ENCODE measurements at places on chromosomes 12 and 14.

DNA sequence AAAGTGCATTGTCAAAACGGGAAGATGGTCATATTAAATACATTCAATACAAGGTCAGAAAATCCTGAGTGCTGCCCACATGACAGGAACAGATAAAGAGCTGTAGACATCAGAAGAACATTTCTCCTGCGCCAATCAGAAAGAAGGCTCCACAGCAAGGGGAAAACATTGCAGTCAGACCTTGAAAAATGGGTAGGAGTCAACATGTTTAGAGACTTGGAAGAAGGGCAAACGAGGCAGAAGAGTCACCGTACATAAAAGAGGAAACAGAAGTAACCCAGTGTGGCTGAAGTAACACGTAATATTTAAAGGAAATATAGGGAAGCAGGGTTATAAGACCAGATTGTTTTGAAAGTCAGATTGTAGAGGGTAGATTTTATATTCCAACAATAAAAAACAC, 11.9 kb downstream of the SPPL3 start:
- H3K27ac ChIP-seq = no peak overlapping the region
- H3K36me3 ChIP-seq = peaks cover 7% of the 10 kb centered on the region
- no peak for DNase-seq
- no peaks in the 10 kb centered on the region for H3K27me3 ChIP-seq

DNA sequence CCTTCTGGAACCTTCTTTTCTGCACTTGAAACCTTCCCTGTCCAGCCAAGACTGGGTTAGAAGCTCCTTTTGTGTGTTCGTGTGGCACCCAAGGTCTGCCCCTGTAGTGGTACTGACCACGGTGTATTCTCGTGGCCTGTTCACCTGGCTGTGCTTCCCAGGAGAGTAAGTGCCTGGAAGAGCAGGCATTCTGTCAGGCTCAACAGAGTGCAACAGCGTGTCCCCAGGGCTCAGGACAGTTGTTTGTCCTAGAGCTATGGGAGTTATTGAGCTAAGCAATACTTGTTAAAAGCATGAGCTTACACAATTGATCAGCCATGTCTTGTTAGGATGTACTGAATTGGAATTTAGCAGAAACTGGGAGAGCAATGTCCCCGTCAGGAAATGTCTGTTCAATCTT, 12.9 kb upstream of the SLC38A2 start:
- H3K27me3 ChIP-seq = no peaks in the 10 kb centered on the region
- H3K4me3 ChIP-seq = no peak overlapping the region
- H3K27ac ChIP-seq = no peak overlapping the region
- peaks cover 26% of the 10 kb centered on the region for H3K4me1 ChIP-seq

- no peaks in the 10 kb centered on the region for H3K36me3 ChIP-seq
- H3K27me3 ChIP-seq = no peaks in the 10 kb centered on the region
- H3K27ac ChIP-seq = no peak overlapping the region
- H3K4me3 ChIP-seq = no peak overlapping the region
- H3K4me1 ChIP-seq = no peaks in the 10 kb centered on the region
Observed at GRCh38 chr12:85089792-85090191, 53.6 kb downstream of the LRRIQ1 start.

- H3K4me1 ChIP-seq = no peaks in the 10 kb centered on the region
- H3K4me3 ChIP-seq = no peak overlapping the region
- peaks cover 5% of the 10 kb centered on the region for H3K27me3 ChIP-seq
- DNase-seq = no peak
Observed at GRCh38 chr12:71475280-71475679, 35.7 kb downstream of the LGR5 start.

DNA sequence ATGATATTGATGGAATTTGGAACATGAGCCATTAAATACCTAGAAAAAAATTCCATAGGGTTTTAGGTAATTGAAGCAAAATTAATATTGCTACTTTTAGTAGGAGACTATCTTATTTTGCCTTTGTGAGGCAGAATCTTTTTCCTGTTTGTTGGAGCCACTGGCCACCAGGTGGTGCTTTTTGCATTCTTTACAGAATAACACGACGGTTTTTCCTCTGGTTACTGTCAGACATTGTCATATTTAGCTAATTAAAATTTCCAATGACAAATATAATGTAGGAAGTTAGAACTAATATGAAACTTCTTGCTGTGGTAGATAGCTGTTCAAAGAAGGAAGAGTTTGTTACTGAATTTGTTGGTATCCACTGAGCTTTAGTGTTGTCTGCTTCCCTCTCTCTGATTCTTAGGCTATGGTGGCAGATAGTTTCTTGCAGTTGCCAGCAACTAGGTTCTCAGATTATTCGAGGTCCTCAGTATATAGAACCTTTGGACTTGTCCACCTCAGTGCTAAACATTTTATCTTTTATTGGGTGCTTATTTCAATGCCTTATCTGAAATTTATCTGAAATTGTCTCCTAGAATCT, 25.7 kb downstream of the RAB21 start:
- peaks cover 55% of the 10 kb centered on the region for H3K36me3 ChIP-seq
- peak; percentile 52 for DNase-seq
- H3K27ac ChIP-seq = peak overlapping the region; percentile 34
- no peaks in the 10 kb centered on the region for H3K4me1 ChIP-seq
- no peaks in the 10 kb centered on the region for H3K27me3 ChIP-seq

- peak overlapping the region; percentile 97 for H3K4me3 ChIP-seq
- peaks cover 20% of the 10 kb centered on the region for H3K4me1 ChIP-seq
- peaks cover 4% of the 10 kb centered on the region for H3K36me3 ChIP-seq
- peak overlapping the region; percentile 86 for H3K27ac ChIP-seq
- peak; percentile 57 for DNase-seq
Observed at GRCh38 chr12:109053382-109054123, 1.2 kb downstream of the USP30 start.

DNA sequence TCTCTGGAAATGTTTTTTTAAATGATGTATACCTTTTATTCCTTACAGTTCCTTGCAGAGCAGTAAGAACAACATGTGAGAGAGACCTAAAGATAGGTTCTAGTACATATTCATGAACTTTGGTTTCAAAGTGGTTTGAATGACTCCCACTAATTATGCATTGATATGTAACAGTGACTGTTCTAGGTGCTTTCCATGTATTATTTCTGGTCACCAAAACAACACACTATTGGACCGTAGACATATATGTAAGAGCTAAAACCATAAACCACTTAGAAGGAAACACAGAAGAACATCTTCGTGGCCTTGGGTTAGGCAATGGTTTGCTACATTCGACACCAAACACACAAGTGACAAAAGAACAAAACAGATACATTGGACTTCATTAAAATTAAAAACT, 37.9 kb downstream of the SOX5 start:
- no peak overlapping the region for H3K27ac ChIP-seq
- H3K27me3 ChIP-seq = no peaks in the 10 kb centered on the region
- no peak for DNase-seq
- no peak overlapping the region for H3K4me3 ChIP-seq
- H3K36me3 ChIP-seq = no peaks in the 10 kb centered on the region

GRCh38 chr12:107533218-107533617, 152.4 kb upstream of the PWP1 start:
- H3K4me3 ChIP-seq = no peak overlapping the region
- no peaks in the 10 kb centered on the region for H3K27me3 ChIP-seq
- no peak for DNase-seq
- H3K36me3 ChIP-seq = no peaks in the 10 kb centered on the region
- no peaks in the 10 kb centered on the region for H3K4me1 ChIP-seq

DNA sequence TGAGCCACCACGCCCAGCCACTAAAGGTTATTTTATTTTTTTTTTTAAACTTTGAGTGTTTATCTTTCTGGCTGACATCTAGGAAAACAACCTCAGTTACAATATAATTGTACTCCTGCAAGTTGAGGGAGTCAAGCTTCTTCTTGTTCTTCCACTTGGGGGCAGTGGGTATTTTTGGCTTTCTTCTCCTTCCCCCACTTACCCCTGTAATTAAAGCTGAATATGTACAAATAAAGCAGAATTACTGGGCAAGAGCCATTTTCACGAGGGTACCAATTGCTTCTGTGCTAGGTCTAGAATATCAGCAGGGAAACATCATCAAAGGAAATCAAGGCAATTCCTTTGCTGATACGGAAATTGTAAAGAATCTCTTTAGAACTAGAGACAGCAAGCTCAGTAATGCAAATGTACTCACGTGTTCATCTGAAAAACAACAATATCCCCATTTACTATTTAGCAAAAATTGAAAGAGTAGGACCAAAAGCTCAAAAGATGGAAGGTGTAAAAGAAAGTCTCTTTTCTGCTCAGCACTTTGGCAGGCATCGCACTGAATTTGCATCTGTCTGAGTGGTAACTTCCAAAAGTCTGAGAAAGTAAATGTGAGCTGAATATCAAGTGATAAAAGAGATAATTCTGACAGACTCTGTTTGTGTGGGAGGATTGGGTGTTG, 72.8 kb downstream of the TAOK3 start:
- no peak overlapping the region for H3K27ac ChIP-seq
- no peak for DNase-seq
- H3K27me3 ChIP-seq = no peaks in the 10 kb centered on the region
- no peaks in the 10 kb centered on the region for H3K36me3 ChIP-seq
- no peak overlapping the region for H3K4me3 ChIP-seq
- peaks cover 9% of the 10 kb centered on the region for H3K4me1 ChIP-seq

- no peak for DNase-seq
- no peak overlapping the region for H3K27ac ChIP-seq
- no peaks in the 10 kb centered on the region for H3K4me1 ChIP-seq
- H3K27me3 ChIP-seq = no peaks in the 10 kb centered on the region
- no peak overlapping the region for H3K4me3 ChIP-seq
- H3K36me3 ChIP-seq = no peaks in the 10 kb centered on the region
Observed at GRCh38 chr14:88729159-88729558, 63.6 kb downstream of the EML5 start.

DNA sequence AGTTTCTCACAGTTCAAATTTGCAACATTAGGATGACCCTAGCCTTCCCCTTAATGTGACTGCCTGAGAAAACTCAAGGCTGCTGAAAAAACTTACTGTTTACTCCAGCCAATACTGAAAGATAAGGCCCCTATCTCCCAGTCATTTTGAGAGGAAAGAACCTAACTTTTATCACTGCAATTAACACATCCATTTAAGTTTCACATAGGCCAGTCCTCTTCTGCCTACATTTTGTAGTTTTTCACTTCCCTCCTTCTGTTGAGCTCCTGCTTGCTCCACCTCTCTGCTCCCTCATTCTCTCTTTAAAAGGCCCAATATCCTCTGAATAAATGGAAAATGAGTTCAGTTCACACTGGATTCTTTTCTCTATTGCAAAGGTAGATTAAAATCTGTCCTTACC, 1996.2 kb upstream of the FLRT2 start:
- H3K4me1 ChIP-seq = no peaks in the 10 kb centered on the region
- no peaks in the 10 kb centered on the region for H3K27me3 ChIP-seq
- no peaks in the 10 kb centered on the region for H3K36me3 ChIP-seq
- no peak overlapping the region for H3K27ac ChIP-seq
- DNase-seq = no peak
- no peak overlapping the region for H3K4me3 ChIP-seq

DNA sequence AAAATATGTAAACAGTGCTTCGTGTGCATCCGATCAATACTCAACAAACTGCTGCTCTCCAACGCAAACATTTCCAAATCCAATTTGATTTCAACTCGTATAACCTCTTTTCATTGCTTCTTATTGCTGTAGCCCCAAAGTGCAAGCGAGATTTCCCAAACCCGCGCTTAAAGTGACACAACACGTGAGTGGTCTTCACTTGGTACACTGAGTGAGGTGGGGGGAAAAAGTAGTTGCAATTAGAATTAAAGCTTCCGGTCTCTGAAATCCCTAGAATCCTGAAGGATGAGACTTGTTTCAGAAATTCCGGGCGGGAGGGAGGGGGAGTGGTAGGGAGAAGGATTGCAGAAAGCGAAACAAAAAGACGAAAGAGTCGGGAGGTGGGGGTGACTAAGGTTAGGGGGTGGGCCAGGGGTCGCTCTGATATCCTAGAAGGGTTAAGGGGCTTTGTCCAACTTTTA, 387.5 kb downstream of the BCAT1 start:
- H3K27me3 ChIP-seq = peaks cover 23% of the 10 kb centered on the region
- no peak for DNase-seq
- peak overlapping the region; percentile 38 for H3K4me3 ChIP-seq
- H3K27ac ChIP-seq = no peak overlapping the region
- H3K4me1 ChIP-seq = peaks cover 6% of the 10 kb centered on the region

DNA sequence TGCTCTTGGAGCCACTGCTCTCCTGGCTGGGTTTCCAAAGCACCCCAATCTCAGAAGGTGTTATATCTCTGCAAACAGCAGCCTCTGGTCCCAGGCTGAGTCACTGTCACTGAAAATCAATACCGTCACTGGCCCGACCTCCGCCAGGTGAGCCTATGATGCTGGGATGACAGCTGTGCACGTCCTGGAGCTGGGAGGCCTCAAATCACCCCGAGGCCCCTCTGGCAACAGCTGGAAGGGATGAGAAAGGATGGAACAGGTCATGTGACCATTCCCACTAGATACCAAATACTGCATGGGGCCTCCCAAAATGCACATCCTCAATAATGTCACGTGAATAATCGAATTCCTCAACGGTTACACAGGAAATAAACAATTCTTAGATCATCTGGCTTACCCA, 190.8 kb downstream of the TTC7B start:
- DNase-seq = no peak
- no peaks in the 10 kb centered on the region for H3K4me1 ChIP-seq
- H3K4me3 ChIP-seq = no peak overlapping the region
- no peaks in the 10 kb centered on the region for H3K36me3 ChIP-seq

DNA sequence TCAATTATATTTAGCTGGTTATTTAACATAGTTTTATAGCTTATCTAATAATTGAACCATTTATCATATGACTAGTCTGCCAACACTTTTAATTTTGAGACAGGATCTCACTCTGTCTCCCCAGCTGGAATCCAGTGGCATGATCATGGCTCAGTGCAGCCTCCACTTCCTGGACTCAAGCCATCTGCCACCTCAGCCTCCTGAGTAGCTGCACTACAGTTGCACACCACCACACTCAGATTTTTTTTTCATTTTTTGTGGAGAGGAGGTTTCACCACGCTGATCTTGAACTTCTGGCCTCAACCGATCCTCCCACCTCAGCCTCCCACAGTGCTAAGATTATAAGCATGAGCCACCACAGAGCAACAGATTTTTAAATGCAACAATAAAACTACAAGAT, 151.4 kb upstream of the MDGA2 start:
- H3K4me3 ChIP-seq = no peak overlapping the region
- H3K4me1 ChIP-seq = no peaks in the 10 kb centered on the region
- no peaks in the 10 kb centered on the region for H3K36me3 ChIP-seq
- H3K27ac ChIP-seq = no peak overlapping the region
- H3K27me3 ChIP-seq = no peaks in the 10 kb centered on the region

DNA sequence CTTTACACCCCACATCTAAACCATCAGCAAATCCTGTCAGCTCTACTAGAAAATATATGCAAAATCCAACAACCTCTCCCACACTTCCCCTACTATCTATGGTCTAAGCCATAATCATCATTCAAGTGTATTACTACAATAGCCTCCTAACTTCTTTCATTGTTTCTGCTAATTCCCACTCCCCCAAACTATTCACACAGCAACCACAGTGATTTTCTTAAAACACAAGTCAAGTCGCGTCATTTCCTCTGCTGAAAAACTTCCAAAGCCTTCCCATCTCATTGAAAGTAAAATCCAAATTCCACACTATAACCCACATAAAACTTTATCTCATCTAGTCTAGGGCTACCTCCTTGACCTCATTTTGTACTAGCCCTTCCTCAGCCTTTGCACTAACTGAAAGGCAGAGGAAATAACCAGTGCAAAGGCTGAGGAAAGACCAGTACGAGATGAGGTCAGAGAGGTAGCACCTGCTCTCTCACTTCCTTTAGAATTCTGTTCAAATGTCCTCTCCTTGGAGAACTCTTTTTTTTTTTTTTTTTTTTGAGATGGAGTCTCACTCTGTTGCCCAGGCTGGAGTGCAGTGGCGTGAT, 65.5 kb upstream of the MDM1 start:
- no peak overlapping the region for H3K4me3 ChIP-seq
- H3K4me1 ChIP-seq = no peaks in the 10 kb centered on the region
- no peak overlapping the region for H3K27ac ChIP-seq
- no peaks in the 10 kb centered on the region for H3K36me3 ChIP-seq

- H3K4me3 ChIP-seq = no peak overlapping the region
- no peaks in the 10 kb centered on the region for H3K36me3 ChIP-seq
- H3K27ac ChIP-seq = no peak overlapping the region
- peaks cover 8% of the 10 kb centered on the region for H3K27me3 ChIP-seq
Observed at GRCh38 chr12:50057896-50058670, 687 bp downstream of the ASIC1 start.
